ENCODE measurements at places on chromosomes 4 and X.

DNA sequence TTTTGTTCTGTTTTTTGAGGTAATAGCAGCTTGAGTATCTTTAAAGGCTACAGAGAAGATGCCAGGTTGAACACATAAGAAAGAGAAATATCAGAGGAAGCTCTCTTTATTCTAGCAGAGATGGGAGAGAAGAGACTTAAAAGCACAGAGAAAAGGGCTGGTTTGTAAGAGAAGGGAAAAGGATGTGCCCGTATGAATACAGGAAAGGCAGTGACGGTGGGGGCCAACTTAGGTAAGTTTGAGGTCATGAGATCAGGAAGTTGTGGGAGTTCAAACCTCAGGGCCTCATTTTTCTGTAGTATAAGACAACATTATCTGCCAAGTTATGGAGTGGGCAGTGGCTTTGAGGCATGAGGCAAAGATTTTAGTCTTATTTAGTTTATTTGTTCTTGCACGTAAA is 121.3 kb upstream of the S100G start:
- peak; percentile 58 for DNase-seq

DNA sequence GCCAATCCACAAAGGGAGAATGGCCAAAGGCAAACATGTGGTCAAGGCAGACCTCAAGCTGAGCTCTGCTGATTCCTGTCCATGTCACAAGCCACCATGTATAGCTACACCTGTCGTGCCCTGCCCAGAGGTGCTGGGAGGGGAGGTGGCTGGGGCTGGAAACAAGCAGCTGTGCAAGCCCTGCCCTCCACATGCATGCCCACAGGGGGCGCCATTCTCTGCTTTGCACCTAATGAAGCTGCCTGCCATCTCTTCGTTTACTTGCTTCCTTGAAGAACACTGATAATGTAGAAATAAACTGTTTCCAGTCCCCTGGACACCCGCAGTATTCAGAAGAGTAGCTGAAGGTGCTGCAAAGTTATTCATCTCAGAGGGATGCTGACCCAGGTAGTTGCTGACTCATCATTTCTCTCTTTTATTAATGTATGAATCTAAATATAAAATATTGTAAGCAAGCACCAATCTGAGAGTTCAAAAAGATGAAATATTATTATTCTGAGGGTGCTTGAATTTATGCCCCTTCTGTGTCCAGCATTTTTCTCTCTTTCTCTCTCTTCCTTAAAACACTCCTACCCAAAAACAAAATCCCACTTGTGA is 278.6 kb downstream of the ADGRA3 start:
- peak; percentile 33 for DNase-seq

- no peak for DNase-seq
Measured at GRCh38 chr4:11743976-11744375, 315.3 kb upstream of the HS3ST1 start.

GRCh38 chr4:87042986-87043820 is 108.4 kb downstream of the AFF1 start:
- DNase-seq, result no peak

GRCh38 chrX:20433388-20433775 is 166.7 kb upstream of the RPS6KA3 start:
- DNase-seq, result no peak

DNA sequence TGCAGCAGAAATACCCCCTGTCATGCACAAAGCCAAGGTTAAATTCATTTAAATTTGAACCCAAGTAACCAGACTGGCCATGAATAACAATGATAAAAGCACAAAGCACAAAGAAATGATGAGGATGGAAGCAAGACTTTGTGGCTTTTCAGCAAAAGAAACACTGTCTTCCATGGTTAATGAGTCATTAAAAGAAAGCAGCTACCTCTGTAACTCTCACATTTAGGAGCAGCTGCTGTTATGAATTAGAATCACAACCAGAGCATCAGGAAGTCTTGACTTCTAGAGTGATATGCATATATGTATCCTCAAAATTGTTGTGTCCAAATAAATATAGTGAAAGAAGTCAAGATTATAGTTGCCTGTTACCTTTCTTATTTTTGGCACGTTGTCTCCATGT is 70.7 kb upstream of the RPS6KA6 start:
- DNase-seq, result no peak

DNA sequence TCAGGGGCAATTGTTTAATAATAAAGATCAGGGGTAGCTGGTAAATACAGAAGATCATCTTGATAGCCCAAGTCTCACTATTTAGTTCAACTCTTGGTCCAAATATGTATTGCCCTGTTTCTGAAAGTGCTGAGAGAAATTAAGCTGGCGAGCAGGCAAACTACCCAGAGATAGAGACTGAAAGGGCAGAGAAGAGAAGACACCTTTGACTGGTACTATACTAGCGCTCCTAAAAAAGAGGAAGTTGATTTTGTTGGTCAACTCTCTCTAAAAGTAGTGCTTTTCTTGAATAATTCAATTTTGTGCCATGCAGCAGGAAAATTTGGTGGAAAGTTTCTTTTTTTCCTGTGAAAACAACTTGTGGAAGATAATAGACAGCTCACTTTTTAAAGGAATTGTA is 64.0 kb downstream of the IGSF1 start:
- no peak for DNase-seq

- no peak for DNase-seq
Measured at GRCh38 chr4:144787365-144788258, 141.7 kb downstream of the HHIP start.

GRCh38 chr4:153439831-153440230 is 26.3 kb upstream of the TMEM131L start:
- DNase-seq, result no peak

GRCh38 chrX:88425739-88426138 is 321.3 kb upstream of the CPXCR1 start:
- DNase-seq, result no peak

GRCh38 chrX:129556806-129557315 is 16.8 kb downstream of the OCRL start:
- no peak for DNase-seq

DNA sequence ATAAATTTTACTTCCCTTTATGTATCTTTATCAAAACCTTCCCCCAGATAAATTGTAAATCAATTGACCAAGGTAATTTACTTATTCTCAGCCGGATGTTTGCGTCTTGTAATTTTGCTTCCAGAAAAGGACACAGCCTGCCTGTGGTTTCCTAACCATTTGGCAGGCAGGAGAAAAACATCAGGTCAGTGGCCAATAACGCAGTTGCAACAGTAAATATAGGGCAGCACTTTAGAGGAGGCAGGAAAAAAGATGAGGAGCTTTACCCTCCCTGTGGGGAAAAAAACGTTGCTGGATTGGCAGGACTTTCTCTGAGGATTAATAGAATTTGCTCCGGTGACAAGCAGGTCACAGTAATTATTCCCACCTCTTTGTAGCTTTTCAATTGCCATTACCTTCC is 2618.1 kb downstream of the ARAP2 start:
- no peak for DNase-seq

GRCh38 chr4:84496331-84496705 is 2.8 kb downstream of the NKX6-1 start:
- no peak for DNase-seq

- no peak for DNase-seq
Measured at GRCh38 chrX:40157228-40158035, 59.7 kb upstream of the BCOR start.

GRCh38 chrX:54043541-54044125 is 640 bp downstream of the PHF8 start:
- DNase-seq, result peak; percentile 23

DNA sequence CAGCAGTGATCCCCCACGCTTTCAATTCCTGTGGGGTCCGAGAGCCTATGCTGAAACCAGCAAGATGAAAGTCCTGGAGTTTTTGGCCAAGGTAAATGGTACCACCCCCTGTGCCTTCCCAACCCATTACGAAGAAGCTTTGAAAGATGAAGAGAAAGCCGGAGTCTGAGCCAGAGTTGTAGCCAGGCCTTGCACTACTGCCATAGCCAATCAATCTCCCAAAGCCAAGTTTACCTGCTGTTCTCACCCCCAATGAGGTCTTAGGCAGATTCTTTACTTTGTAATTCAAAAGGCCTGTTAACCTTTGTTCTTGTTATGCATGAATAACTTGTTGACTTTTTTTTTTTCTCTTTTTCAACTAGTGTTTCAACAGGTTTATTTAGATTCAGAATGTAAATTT is 4.0 kb downstream of the MAGEB2 start:
- DNase-seq, result no peak

- DNase-seq, result no peak
Measured at GRCh38 chr4:53586121-53586816, 5.0 kb downstream of the LNX1 start.

DNA sequence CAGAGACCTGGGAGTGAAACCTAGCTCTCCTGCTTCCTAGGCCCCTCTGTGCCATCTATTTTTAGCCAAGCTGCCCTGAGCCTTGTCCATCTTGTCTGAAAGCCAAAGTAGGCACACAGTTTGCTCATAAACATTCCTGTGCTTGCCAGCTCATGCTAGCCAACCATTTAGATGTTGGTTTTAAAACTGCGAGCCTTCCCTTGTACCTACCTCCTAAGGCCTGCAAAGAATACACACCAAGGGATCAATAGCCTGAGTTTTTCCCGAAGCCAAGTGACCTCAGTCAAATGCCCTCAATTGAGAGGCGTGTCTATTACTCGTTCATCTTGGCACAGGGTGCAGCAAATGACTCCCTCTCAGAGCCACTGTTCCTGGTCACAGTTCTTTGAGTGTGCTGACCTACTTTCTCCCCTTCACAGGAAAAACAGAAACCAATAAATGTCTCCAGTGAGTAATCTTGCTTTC is 48.5 kb downstream of the ZCCHC12 start:
- DNase-seq, result no peak

DNA sequence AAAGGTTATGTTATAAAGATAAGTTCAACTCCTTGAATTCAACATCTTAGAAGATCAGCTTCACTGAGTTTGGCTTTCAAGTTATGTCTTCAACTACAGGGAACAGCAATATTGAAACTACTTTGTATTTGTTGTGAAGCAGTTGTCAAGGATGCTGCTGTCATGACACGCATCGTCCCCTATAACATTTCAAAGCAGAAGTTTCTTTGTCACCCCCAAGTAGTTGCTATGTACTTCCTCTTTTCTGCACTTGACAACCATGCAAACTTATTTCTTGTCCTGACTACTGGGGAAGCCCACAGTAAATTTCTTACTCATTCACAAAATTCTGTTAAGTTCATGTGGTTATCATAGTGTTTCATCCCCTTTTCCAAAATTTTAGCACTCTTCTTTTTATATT is 14.3 kb downstream of the ANTXR2 start:
- peak; percentile 61 for DNase-seq

DNA sequence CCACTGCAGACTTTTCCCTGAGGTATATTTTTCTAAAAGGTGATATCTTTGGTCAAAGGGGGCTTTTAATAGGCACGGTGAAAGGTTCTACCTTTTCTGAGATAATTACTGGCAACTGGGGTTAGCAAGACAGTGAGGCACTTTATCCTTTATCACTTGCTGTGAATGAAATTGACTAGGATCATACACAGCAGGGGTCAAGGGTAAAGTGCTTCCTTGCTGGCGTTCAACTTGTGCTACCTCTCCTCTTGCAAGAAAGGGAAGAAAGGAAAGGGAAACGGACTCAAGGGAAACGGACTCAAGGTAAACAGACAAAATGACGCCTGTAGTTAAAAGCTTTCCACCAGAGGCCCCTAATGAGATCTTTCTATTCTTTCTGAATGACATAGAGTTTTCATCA is 78.6 kb upstream of the RAPGEF2 start:
- no peak for DNase-seq

GRCh38 chr4:183658362-183659028 is 490 bp downstream of the RWDD4 start:
- no peak for DNase-seq

GRCh38 chrX:55033429-55033828 is 2.7 kb upstream of the ALAS2 start:
- DNase-seq, result no peak

GRCh38 chr4:6294705-6295421 is 25.2 kb downstream of the WFS1 start:
- no peak for DNase-seq

- DNase-seq, result peak; percentile 73
Measured at GRCh38 chrX:132022967-132023895, at the start of gene STK26. Gene STK26, plus strand, starts transcription at chrX:132023302. Its CDS starts 316 bp downstream, at chrX:132023618.

GRCh38 chrX:135536877-135537276 is 16.4 kb downstream of the INTS6L start:
- DNase-seq, result peak; percentile 22

- DNase-seq, result no peak
Measured at GRCh38 chr4:79176351-79176750, 149.5 kb downstream of the NAA11 start.

DNA sequence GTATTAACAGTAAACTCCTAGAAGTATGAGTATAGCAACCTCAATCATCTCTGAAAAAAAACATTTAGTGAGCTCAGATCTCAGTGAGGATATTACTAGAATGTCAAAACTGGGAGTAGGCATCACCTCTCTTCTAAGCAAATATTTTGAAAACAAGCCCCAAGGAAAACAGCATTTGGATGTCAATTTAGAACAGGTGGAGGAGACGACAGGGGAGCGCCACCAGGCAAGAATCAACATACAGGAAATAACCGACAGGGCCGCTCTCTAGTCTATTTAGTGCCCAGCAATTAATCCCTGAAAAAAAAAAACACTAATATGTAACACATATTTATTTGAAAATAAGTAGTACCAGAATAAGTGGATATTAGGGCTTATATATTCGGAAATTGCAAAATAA is 940.3 kb upstream of the ADGRL3 start:
- DNase-seq, result no peak

GRCh38 chrX:152930516-152930915 is 32.6 kb downstream of the ZNF185 start:
- DNase-seq, result no peak

GRCh38 chr4:8603931-8604330 is 11.4 kb downstream of the CPZ start:
- no peak for DNase-seq

- DNase-seq, result no peak
Measured at GRCh38 chrX:8432396-8432795, 32.2 kb upstream of the VCX3B start.

- no peak for DNase-seq
Measured at GRCh38 chrX:140563893-140564292, 59.0 kb upstream of the SOX3 start.

DNA sequence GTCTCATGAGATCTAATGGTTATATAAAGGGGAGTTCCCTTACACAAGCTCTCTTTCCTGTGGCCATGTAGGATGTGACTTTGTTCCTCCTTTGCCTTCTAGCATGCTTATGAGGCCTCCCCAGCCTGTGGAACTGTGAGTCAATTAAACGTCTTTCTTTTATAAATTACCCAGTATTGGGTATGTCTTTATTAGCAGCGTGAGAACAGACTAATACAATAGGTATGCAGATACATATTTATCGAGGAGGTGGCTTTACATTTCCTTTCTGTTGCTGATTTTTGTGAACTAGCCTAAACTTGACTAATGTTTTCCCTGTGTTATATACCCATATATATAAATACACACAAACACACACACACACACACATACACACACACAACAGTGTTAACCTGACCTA is 80.2 kb downstream of the VCX2 start:
- no peak for DNase-seq
